RKO (cell line): ENCODE measurements at places on chromosomes 6 and 20.

DNA sequence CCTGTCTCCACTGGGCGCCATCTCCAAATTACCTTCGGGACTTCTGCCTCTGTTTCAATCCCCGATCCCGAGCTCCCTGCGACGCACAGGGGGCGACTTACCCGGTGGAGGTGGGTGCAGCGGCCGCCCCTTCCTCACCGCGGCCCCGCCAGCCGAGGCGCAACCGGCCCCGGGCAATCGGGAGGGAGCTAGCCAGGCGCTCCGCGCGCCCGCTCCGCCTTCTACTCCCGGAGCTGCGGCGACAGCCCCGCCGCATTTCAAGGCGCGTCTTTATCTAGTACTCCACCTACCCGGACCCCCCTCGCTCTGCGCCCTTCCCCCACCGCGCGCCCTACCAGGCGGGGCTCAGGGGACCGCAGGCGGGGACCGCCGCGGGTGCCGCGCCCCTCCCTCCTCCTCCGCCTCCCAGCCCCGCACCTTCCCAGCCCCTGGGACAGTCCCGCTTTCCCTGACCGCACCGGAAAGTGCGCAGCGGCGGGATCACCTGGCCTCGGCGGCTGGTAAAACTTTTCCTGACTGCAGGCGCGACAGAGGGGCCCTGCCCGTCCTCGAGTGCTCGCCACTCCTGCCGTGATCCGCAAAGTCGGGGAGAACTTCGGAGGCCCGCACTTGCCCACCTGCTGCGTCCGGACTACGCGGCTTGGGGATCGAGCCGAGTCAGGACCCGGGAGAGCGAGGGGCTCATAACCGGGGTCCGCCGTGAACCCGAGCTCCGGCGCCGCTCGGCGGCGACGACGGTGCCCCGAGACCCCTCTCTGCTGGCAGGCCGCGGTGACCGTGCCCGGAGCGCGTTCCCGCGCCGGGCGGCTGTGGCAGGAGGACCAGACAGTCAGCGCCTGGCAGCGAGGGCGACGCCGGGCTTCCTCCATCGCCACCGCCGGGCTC, 8.0 kb upstream of the NKX2-2 start:
- no peak for DNase-seq

GRCh38 chr6:29926413-29927274, 15.7 kb upstream of the HLA-A start:
- peak; percentile 91 for DNase-seq

GRCh38 chr20:32678948-32679347, 5.2 kb upstream of the C20orf203 start:
- DNase-seq, result no peak

- DNase-seq, result peak; percentile 28
These were observed 4.6 kb downstream of the MAD2L1BP start for GRCh38 chr6:43639984-43640800.

DNA sequence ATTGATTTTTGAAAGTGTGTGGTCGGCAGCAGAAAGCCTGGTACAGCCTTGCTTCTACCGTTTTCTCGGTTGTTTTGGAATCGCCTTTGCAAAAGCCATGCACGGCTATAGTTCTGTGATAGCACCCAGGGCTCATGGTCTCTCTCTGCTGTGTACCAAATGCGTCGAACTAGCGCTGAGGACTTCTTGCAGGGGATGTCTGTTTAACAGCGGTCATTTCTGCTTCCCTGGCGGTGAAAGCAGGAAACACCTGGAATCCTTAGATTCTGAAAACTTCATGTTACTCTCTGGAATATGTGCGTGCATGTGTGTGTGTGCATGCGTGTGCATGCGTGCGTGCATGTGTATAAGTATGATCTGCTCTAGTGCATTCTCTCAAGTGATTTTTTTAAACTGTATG, 26.1 kb upstream of the GCNT2 start:
- DNase-seq, result no peak

GRCh38 chr6:4667591-4667990, 108.6 kb upstream of the CDYL start:
- DNase-seq, result no peak

- no peak for DNase-seq
These were observed 24.9 kb downstream of the COL21A1 start for GRCh38 chr6:56222499-56222898.

DNA sequence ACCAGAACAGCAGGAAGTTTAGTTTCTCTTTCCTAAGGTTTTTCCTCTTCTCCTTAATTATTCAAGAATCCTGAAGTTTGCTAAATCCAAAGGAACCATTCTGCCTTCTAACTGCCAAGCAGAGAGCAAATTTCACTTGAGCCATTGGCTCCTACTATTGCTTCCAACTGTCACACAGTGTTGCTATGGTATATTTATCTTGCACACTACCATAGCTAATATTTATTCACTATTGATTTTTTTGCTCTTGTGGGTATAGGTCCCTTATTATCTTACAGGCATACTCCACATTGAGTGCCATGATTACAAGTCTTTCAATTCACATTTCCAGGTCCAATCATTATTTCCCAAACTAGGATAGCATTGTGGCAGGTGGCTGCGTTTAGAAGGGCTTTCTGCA, 266.7 kb upstream of the FLRT3 start:
- DNase-seq, result no peak

GRCh38 chr6:168116975-168117899, 38.2 kb upstream of the FRMD1 start:
- peak; percentile 11 for DNase-seq

DNA sequence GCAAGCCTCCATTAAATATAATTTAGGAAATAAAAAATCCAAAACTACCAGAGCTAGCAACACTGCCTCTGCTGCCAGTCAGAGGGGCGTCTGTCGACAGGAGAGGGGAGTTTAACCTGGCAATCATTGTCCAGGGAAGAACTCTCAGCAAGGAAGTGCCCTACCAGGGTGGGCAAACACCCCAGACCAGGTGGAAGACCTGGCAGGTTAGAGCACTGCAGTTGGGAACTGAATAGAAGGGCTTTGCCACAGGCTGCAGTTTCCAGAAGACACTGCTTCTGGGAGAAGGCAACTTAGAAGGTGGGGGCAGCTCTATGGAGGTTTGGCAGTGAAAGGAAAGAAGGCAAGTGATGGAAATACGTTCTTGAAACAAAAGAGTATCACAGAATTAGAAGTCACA, 11.5 kb downstream of the NAPB start:
- DNase-seq, result no peak

DNA sequence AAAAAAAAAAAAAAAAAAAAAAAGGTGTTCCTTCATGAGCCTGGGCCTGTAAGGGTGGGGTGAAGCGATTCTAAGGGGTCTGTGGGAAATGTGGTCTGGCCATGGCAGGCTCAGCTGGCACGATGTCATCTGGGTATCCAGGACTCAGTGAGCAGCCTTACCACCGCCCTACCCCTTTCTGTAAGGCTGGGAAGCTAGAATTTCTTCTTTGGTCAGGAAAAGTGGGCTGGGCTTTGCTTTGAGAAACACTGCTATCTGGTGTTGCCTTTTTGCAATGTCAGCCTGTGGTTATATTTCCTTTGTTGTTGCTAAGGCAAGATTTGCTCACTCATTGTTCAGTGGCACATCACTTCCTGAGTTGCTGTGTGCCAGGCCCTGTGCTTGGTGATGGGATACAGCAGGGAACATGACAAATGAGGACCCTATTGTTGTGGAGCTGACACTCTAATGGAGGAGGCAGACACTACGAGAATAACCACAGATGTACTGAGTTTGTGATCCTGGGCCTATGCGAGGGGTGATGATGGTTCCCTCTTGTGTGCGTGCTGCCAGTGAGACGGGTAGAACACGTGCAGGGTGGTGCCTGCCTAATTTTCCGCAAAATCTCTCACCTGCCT, 45.9 kb upstream of the ZNFX1 start:
- DNase-seq, result peak; percentile 71

GRCh38 chr20:53711333-53712211, 117.9 kb upstream of the ZNF217 start:
- no peak for DNase-seq

DNA sequence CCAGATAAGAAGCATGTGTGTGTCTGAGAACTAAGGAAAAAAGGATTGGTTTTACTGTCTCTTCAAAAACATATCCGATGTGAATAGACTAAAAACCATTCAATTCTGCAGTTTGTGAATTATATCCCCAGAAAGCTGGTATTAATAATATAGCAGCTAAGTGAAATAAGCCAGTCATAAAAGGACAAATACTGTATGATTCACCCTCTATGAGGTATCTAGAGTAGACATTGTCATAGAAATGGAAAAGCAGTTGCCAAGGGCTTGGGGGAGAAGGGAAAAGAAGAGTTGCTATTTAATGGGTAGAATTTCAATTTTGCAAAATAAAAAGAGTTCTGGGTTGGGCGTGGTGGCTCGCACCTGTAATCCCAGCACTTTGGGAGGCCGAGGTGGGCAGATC, 137.5 kb downstream of the ATXN1 start:
- DNase-seq, result no peak

DNA sequence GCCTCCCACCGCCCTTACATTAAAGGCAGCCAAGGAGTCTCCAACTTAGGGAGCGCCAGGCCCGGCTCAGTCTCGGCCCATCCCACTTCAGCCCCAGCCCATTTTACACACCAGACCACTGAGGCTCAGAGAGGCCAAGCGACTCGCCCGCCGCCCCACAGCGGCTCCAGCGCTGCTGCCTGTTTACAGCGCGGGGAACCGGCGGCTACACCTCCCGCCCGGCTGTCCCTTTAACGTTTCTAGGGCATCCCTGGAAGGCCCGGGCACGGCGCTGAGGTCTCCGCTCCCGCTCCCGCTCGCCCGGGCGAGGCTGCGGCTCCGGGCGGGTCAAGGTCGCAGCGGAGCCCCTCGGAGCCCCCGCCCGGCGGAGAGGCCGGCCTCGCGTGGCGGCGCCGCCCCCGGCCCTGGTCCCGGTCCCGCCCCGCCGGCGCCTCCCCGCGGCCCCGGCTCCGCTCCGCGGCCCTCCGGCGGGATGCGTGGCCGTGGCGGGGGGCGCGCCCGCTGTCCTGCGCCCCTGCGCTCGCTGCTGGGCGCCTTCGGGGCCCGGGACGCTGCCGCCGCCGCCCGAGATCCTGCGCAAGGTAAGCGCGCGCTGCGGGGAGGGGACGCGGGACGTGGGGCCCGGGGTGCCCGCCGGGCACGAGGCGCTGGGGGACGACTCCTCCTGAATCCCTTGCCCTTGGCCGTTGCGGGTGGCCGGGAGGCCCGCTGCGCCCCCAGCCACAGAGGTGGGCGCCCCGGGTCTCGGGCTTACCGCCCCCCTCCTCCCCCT, 27.1 kb upstream of the PHACTR3 start:
- DNase-seq, result no peak

GRCh38 chr6:159718634-159719033, 8.7 kb upstream of the WTAP start:
- no peak for DNase-seq

- DNase-seq, result no peak
These were observed 371.8 kb downstream of the MAFB start for GRCh38 chr20:40317156-40317790.

DNA sequence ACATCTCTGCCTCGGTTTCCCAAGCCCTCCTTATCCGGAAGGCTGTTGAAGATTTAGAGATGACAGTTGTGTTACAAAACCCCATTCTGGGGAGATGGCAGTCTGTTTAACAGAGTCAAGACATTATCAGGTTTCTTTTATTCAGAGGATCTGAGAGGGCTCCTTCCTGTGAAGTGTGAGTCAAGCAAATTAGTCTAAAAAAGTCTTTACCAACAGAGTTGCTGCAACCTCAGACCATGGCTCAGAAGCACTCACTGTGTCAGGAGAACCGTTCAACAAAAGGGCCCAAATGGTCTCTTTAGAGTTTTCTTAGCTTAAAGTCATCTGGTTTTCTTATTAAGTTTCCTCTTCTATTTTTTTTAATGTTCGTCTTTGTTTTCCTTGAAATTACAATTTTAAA, 717.8 kb downstream of the EPM2A start:
- DNase-seq, result no peak

DNA sequence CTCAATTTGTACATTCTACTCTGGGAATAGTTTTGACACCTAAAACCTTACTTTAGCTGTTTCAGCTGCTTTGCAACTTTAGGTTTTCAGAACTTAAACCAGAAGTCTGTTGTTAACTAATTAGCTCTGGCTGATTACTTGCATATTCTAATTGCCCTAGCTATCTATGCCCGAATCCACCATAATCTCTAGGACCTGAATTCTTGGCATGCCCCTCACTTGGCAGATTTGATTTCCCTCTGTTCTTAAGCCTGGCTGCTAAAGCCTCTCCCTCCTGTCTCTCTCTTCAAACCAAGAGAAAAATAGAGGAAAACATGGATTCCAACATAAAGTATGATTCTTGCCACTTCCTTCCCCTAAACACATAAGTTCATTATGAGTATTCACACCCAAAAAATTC, 35.0 kb upstream of the LIN28B start:
- DNase-seq, result no peak

DNA sequence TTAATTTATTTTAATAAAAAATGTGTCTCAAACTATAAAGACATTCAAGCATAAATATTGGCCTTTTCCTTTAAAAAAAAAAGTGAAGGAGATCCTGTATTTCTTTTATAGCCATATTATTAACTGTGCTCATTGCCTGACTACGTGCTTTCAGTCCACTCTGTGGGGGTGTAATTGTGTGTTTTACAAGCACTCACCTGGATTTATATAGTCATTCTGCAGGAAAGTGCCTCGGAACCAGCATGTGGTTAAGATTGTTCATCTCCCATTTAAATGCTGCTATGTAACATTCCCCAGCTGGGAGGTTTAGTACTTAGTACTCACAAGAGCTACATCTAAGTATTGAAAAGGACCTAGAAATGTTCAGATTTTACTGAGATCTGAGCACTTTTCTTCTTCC, 47.9 kb upstream of the SLC22A16 start:
- DNase-seq, result no peak

DNA sequence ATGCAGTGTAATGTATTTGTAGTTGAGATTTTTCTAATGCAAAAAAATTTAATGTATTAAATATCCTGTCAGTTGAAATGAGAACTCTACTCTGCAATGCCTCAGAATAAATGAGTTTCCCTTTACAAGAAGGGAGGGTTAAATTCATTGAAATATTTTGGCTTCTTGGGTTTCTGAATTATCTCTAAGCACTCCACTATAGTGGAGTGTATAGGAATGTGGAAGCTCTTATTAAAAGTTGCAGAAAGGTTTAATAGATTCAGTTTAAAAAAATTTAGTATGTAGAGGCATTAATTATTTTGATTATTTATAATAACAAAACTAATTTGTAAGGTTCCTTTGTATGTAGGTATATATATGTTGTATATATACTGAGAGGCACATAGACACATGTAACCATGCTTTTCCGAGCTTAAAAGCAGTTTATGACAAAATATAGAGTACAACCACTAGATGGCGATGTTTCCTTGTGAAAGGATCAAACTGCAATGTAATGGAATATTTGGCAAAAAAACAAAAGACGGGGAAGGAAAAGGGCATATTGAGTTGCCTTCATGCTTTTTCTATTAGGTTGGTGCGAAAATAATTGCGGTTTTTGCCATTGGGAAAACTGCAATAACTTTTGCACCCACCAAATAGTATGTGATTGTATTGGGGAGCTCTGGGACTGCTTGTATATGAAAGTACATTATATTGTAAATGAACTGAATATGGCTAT, 144.2 kb downstream of the MYO6 start:
- DNase-seq, result peak; percentile 84
